ENCODE measurements at places on chromosomes 5 and 9.

GRCh38 chr9:130701059-130702022, 7.8 kb downstream of the EXOSC2 start:
- peak; percentile 86 for DNase-seq

- DNase-seq: no peak
Observed at GRCh38 chr9:77486968-77487367, 161.2 kb downstream of the GNA14 start.

DNA sequence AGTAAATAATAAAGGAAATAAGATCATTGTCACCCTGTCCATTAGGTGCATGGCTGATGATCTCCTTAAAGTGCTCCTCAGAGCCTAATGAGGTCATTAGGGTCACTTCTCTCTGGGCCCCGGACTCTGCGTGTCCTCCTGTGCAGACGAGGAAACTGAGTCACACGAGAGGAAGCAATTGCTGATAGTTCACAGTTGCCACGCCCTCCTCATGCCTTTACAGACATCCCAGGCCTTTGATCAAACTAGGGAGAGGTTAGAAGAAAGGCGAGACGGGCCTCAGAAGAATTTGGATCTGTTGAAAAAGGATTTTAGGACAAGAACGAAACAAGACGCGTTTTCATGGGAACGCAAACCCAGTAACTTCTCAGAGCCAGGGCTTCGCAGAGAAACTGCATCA, 32.0 kb upstream of the MSX2 start:
- DNase-seq: no peak

- no peak for DNase-seq
Observed at GRCh38 chr5:177403102-177403791, 2.8 kb upstream of the PFN3 start.

- no peak for DNase-seq
Observed at GRCh38 chr9:34999576-34999975, 10.0 kb downstream of the DNAJB5 start.

GRCh38 chr9:105311306-105311705, 66.9 kb downstream of the SLC44A1 start:
- no peak for DNase-seq

GRCh38 chr9:88974641-88975040, 16.6 kb upstream of the S1PR3 start:
- DNase-seq: no peak

DNA sequence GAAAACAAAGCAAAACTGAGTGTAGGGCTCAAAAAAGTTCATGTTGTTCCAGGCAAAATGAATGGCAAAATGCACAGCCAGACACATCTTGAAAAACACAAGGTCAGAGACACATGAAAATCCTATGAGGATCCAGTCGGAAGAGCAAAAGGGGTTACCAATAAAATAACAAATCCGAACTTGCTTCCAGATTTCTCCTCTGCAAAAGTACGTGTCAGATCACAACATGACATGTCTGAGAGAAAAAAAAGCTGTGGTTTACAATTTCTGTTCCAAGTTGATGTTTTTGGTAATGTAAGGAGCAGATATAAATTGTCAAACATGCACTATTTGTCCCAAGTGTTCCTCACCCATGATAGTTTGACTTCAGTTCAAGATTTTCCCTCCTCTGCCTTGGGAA, 15.9 kb upstream of the ADAMTS16 start:
- DNase-seq: no peak

- no peak for DNase-seq
Observed at GRCh38 chr5:122984425-122984824, 52.1 kb downstream of the PPIC start.

- no peak for DNase-seq
Observed at GRCh38 chr5:15823398-15823797, 323.4 kb downstream of the FBXL7 start.

DNA sequence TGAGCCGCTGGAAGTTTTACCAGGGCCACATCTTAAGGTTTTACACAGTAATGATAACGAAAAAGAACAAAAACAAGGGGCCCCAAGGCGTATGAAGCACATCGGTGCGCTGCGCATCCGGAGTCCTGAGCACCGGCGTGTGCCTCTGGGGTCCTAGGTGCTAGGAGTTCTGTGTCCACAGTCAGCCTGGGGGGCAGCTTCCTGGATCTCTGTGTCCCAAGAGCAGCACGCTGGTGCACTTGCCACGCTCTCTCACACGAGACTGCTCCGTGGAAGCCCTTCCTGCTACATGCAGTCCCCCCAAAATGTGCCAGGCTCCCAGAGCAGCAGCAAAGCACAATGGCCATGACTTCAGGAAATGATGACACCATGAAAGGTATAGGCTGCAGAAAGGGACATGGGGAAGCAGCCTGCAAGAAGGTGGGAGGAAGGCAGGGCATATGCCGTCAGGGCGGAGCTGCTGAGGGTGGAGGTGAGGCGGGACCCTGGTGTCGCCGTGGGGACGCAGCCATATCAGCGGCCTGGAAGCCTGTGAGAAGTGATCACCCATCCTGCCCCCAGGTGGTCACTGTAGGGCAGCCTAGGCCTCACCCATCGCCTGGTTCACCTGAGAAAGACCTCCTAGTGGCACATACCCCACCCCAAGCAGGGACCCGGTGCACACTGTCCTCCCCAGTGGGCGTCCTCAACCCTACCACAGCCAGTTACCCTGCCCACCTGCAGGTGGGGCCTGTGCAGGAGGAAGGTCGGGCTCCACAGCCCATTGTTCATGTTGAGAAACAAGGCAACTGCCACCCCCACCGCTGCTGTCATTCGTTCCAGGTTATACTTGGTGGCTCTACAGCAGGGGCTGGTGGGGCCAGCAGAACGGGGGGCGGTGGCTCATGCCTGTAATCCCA, 23.6 kb upstream of the SLC6A3 start:
- no peak for DNase-seq

GRCh38 chr9:136576269-136576626, 30.4 kb upstream of the NOTCH1 start:
- DNase-seq: peak; percentile 89

GRCh38 chr5:10876006-10876744, 115.1 kb upstream of the DAP start:
- DNase-seq: no peak

DNA sequence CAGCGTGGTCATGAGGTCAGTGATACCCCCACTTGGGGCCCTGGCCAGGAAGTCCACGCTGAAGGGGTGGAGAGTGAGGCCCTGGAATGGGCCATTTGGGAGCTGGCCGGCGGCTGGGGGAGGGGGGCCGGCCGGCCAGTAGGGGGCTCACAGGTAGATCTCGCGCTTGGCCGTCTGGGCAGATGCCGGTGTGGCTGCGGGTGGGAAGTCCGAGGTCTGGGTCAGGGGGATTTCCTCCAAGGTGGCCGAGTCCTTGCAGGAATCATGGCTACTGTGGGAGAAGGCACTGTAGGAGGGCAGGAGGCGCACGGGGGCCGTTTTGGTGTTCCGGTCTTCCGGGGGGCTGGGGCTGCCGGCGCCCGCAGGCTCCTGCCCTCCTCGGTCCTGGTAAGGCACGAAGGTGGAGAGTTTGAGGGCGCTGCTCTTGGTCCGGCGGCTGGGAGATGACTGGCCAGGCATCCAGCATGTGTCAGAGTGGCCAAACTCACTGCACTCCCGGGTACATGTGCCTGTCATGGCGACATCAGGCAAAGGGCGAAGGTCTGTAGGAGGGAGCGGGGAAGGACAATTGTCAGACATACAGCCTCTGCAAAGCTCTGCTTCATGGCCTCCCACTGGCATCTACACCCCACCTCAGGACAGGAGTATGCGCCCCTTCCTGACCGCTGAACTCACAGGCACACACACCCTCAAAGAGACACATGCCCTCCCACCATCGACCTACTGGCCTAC, 24.1 kb downstream of the PCDH1 start:
- DNase-seq: no peak

GRCh38 chr5:126568206-126568755, 26.7 kb downstream of the ALDH7A1 start:
- no peak for DNase-seq

- no peak for DNase-seq
Observed at GRCh38 chr9:89576404-89576839, 28.4 kb upstream of the GADD45G start.

DNA sequence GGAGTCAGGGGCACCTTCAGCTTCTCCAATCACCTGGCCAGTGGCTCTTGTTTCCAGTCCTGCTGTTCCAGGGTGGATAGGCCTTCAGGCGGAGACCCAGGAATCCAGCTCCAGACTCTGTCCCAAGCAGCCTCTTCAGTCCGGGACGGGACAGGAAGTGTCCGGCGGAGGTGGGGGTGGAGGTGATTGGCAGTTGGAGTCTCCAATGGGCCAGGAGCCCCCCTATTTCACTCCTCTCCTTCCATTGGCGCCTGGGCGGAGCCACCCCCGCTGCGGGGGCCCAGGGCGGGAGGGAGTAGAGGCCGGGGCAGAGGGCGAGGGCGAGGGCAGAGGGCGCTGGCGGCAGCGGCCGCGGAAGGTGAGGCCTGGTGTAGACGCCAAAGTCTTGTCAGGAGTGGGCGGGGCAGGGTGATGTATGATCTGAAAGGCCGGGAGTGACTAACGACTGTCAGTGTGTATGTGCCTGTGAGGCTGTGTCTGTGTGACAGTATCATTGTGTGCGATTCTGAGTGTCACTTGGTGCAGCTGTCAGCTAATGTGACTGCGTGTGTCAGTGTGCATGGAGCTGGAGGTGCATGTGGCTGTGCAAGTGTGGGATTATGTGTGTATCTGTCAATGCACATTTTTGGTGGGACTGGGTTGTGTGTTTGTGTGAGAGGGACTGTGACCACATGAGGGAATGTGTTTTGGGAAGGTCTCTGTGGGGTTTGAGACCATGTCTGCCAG, at the start of gene IL11RA:
TSS of gene IL11RA (plus strand) at position 310 of the 726 bp plus-strand sequence. CDS start 3,033 bp downstream, outside the sequence.
- peak; percentile 53 for DNase-seq

- DNase-seq: no peak
Observed at GRCh38 chr9:127522727-127523126, 71.4 kb downstream of the LRSAM1 start.

GRCh38 chr5:40841068-40841805, at the start of gene CARD6:
Gene CARD6, plus strand, starts transcription at chr5:40841367. Its CDS starts 16 bp downstream, at chr5:40841383.
- no peak for DNase-seq

GRCh38 chr9:110777196-110777875, 108.7 kb downstream of the MUSK start:
- DNase-seq: no peak

DNA sequence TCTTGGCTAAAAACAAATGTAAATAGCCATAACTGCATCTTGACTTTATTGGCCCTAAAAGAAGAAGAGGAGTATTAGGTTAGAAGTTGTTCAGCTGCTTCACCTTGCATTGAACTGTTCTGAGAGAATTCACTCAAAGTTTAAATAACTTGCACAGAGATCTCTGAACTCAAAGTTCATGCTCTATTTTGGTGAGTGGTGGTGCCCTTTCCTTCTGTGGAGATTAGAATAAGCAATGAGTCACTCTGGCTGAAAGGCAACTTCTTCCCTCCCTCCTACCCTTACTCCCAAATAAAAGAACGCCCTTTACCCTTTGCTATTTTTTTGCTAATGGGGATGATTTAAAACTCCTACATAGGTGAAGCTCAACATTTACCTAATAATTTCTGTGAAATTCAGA, 48.9 kb downstream of the ERMP1 start:
- no peak for DNase-seq

GRCh38 chr9:135678236-135679017, 15.3 kb downstream of the LCN9 start:
- DNase-seq: no peak

DNA sequence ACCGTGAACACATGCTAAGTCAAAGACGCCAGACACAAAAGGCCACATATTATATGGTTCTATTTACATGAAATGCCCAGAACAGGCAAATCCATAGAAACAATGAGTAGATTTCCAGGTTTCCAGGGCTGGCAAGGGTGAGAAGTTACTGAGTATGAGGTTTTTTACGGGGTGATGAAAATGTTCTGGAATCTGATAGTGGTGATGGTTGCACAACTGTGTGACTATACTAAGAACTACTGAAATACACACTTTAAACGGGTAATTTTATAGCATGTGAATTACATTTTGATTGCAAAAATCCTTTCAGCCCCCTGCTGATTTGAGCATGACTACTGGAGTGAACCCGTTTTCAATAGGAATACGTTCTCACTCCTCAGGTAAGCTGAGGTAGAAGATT, 46.7 kb upstream of the TBC1D9B start:
- DNase-seq: no peak

DNA sequence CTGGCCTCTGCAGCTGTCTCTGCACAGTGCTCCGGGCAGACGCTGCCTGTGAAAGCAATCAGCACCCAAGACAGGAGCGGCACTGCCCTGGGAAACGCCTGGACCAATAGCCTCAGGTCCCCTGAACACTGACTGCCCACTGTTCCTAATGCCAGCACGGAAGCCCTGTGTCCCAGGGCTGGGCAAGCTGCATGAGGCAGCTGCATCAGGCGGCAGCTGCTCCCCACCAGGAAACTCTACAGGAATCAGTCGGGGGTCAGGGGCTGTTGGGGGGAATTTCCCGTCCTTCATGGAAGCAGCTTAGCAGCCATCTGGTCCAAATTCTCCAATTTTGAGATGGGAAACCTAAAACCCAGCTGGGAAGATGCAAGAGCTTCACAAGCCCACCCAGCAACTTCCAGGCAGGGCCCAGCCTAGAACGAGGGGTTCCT, 118.6 kb downstream of the VAV2 start:
- DNase-seq: no peak

- DNase-seq: no peak
Observed at GRCh38 chr5:74179701-74180100, 460.8 kb downstream of the ENC1 start.

- DNase-seq: no peak
Observed at GRCh38 chr5:18329328-18329727, 695.1 kb downstream of the TAF11L14 start.

GRCh38 chr5:95152535-95152934, 132.4 kb downstream of the MCTP1 start:
- no peak for DNase-seq

- no peak for DNase-seq
Observed at GRCh38 chr5:5046680-5047502, 93.2 kb upstream of the ADAMTS16 start.

DNA sequence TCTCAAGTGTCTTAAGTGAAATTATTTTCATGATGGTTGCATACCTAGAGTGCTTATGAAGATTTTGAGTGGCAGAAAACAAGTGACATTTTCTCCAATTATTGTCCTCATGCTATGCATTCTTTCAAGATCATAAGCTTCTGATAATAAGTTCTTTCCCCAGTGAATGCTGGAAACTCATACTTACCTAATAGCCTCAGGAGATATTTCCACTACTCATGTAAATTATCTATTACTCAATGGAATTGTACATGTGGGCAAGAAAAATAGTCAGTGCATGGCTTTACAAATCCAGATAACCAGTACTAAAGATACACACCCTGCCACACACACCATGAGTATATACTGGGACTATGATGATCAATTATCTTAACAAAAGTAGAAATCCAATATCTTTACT, 1219.4 kb upstream of the C9orf72 start:
- no peak for DNase-seq

DNA sequence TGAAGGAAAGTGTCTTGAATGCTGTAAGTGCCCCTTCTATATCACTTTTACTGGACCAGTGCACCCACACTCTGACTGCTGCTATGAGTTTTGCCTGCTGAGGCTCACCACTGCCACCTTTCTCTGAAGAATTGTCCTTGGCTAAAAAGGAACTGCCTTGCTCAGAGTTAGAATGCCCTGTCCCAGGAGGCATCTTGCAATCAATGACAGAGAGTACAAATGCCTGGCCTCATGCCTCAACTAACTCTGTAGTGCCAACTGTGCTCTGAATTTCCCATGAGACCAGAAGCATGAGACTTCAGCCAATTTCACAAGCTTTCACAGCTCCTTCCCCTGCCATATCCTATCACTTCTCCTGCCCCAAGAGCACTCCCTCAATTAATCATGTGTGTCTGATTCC, 569.7 kb downstream of the ZNF608 start:
- peak; percentile 66 for DNase-seq

- DNase-seq: no peak
Observed at GRCh38 chr5:177595991-177596774, 3.7 kb upstream of the B4GALT7 start.

- DNase-seq: no peak
Observed at GRCh38 chr5:73093943-73094342, 26.4 kb upstream of the TMEM171 start.

All from ascending aorta (tissue), 2 donors.